Prostate gland (tissue), 2 donors: ENCODE measurements at places on chromosomes 13 and 19. TPM values are rescaled to one million over a fixed set of nuclear protein-coding genes. Genes with fewer than 3 reads are reported as not detected.

- no peak for DNase-seq
- H3K4me1 ChIP-seq = no peaks in the 10 kb centered on the region
- no peaks in the 10 kb centered on the region for H3K27me3 ChIP-seq
- no peak overlapping the region for H3K27ac ChIP-seq
- no peaks in the 10 kb centered on the region for H3K36me3 ChIP-seq
- H3K4me3 ChIP-seq = no peak overlapping the region
Measured at GRCh38 chr19:56324436-56324835, 9.8 kb upstream of the ZSCAN5A start.

- no peak overlapping the region for H3K27ac ChIP-seq
- H3K4me1 ChIP-seq = no peaks in the 10 kb centered on the region
- no peaks in the 10 kb centered on the region for H3K27me3 ChIP-seq
- H3K4me3 ChIP-seq = no peak overlapping the region
Measured at GRCh38 chr13:45219123-45219891, 18.5 kb upstream of the KCTD4 start.

GRCh38 chr13:110137680-110138009 lies 169.3 kb downstream of the COL4A1 start:
- no peaks in the 10 kb centered on the region for H3K36me3 ChIP-seq
- H3K27ac ChIP-seq = peak overlapping the region; percentile 45
- peak; percentile 52 for DNase-seq
- no peaks in the 10 kb centered on the region for H3K27me3 ChIP-seq
- no peaks in the 10 kb centered on the region for H3K4me1 ChIP-seq

GRCh38 chr13:30097089-30097488 lies 210.3 kb downstream of the KATNAL1 start:
- no peak overlapping the region for H3K4me3 ChIP-seq
- H3K4me1 ChIP-seq = no peaks in the 10 kb centered on the region
- H3K36me3 ChIP-seq = no peaks in the 10 kb centered on the region
- no peak for DNase-seq
- H3K27me3 ChIP-seq = no peaks in the 10 kb centered on the region

DNA sequence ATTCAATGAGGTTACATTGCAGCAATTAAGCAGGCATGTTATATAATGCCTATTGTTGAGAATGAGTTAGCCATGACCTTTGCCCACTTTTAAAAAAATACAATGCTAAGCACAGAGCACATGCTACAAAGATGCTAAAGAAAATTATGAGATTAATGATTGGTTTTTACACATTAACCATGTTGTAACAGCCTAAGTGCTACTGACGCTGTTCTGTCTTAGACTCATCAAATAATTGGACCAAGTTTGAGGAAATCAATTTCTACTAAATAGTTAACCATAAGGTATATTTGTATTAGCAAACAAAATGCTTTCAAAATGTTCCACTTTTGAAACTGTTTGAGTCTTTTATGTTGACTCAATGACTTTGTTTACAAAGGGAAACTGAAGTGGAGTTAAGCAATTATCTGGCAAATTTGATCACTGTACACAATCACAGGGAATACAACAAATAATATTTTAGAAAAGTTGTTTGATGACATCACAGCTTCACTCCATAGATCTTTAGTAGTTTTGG lies 14.3 kb downstream of the MIR17HG start:
- DNase-seq = no peak
- no peaks in the 10 kb centered on the region for H3K36me3 ChIP-seq
- H3K4me1 ChIP-seq = no peaks in the 10 kb centered on the region
- no peaks in the 10 kb centered on the region for H3K27me3 ChIP-seq

GRCh38 chr13:74406420-74406819 lies 272.2 kb upstream of the KLF12 start:
- H3K36me3 ChIP-seq = no peaks in the 10 kb centered on the region
- DNase-seq = no peak
- H3K27me3 ChIP-seq = no peaks in the 10 kb centered on the region
- no peak overlapping the region for H3K27ac ChIP-seq
- no peak overlapping the region for H3K4me3 ChIP-seq

- H3K27ac ChIP-seq = no peak overlapping the region
- DNase-seq = no peak
- H3K4me1 ChIP-seq = no peaks in the 10 kb centered on the region
- no peak overlapping the region for H3K4me3 ChIP-seq
Measured at GRCh38 chr13:87684850-87685742, 13.9 kb downstream of the SLITRK5 start.

GRCh38 chr13:113897966-113898365 lies 34.1 kb upstream of the GAS6 start:
- H3K36me3 ChIP-seq = no peaks in the 10 kb centered on the region
- no peak for DNase-seq
- no peaks in the 10 kb centered on the region for H3K4me1 ChIP-seq
- no peak overlapping the region for H3K4me3 ChIP-seq
- no peak overlapping the region for H3K27ac ChIP-seq
- H3K27me3 ChIP-seq = no peaks in the 10 kb centered on the region

KLK2 gene
- 10,024 TPM for total RNA-seq

DNA sequence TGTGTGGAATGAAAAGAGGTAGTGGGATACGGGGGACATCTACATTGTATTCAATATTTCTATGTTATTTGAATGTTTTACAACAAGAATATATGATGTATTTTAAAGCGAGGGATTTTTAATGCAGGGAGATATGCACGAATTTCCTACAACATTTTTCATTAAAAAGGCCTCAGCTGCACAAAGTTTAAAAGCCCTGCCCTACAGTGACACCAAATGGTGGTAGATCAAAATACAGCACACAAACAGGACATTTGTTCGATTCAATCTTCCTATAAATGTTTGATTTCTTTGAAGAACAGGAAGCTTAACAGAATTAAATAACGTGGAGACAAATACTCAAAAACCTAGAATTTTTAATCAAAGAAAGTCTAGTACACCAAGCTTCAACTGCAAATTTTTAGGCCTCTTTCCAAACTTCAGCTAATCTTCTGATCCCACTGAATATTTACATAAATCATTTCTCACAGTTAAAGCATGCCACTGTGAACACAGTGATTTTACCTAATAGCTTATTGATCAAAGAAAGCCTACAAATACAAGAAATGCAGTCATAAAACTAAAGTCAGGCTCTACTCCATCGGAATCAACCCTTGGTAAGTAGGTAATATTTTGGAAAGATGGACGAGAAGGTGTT lies 257.2 kb downstream of the DIAPH3 start:
- no peaks in the 10 kb centered on the region for H3K27me3 ChIP-seq
- no peaks in the 10 kb centered on the region for H3K36me3 ChIP-seq
- H3K4me1 ChIP-seq = no peaks in the 10 kb centered on the region
- H3K4me3 ChIP-seq = no peak overlapping the region

PRODH2 gene
- total RNA-seq = not detected

FAAP24 gene
- 4.3 TPM for total RNA-seq

- DNase-seq = no peak
- no peaks in the 10 kb centered on the region for H3K27me3 ChIP-seq
- H3K4me3 ChIP-seq = no peak overlapping the region
- no peak overlapping the region for H3K27ac ChIP-seq
- H3K4me1 ChIP-seq = no peaks in the 10 kb centered on the region
Measured at GRCh38 chr13:113398963-113399754, 35.2 kb upstream of the GRTP1 start.

DNA sequence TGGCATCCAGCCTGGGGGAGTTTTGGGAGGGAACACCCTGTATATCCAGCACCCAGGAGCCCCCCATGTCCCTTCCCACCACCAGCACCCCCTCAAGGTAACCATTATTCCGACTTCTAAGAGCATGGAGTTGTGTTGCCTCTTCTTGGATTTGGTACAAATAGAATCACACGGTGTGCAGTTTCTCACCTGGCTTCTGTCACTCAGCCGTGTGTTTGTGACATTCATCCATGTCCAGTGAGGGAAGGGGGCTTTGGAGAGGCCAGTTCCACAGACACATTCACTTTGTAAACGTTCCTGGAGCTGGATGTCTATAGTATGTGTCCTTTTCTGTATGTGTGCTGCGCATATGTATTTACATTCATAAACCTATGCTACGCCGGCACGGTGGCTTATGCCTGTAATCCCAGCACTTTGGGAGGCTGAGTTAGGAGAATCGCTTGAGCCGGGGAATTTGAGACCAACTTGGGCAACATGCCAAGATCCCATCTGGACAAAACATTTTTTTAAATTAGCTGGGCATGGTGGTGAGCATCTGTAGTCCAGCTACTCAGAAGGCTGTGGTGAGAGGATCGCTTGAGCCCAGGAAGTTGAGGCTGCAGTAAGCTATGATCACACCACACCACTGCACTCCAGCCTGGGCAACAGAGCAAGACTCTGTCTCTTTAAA lies 36.6 kb downstream of the MYH14 start:
- no peaks in the 10 kb centered on the region for H3K4me1 ChIP-seq
- no peaks in the 10 kb centered on the region for H3K27me3 ChIP-seq
- H3K27ac ChIP-seq = no peak overlapping the region
- no peaks in the 10 kb centered on the region for H3K36me3 ChIP-seq
- no peak overlapping the region for H3K4me3 ChIP-seq

- H3K27me3 ChIP-seq = no peaks in the 10 kb centered on the region
- no peaks in the 10 kb centered on the region for H3K36me3 ChIP-seq
- DNase-seq = no peak
- peak overlapping the region; percentile 39 for H3K4me3 ChIP-seq
- no peaks in the 10 kb centered on the region for H3K4me1 ChIP-seq
- peak overlapping the region; percentile 68 for H3K27ac ChIP-seq
Measured at GRCh38 chr19:5828661-5829566, 10.6 kb downstream of the FUT6 start.
